A549 treated with dexamethasone at 1 μM for 4 hours (cell line): ENCODE measurements at places on chromosomes 7 and 10. TPM values are rescaled to one million over a fixed set of nuclear protein-coding genes. Genes with fewer than 3 reads are reported as not detected.

The SLC26A5 gene
- total RNA-seq: not detected in 5 replicates

The MRC1 gene
- total RNA-seq: 0.01 to 0.04 TPM (median 0.02 TPM) in 4 of 5 replicates, not detected in the other

The NPC1L1 gene
- total RNA-seq: 0.06 to 0.12 TPM (median 0.09 TPM) in 5 replicates

The GATA3 gene
- total RNA-seq: 3.3 to 5.3 TPM (median 4.8 TPM) in 5 replicates

The PILRA gene
- 3.0 to 5.8 TPM (median 5.0 TPM) in 5 replicates for total RNA-seq

The ITIH5 gene
- 0.04 to 0.14 TPM (median 0.08 TPM) in 5 replicates for total RNA-seq

The MSMB gene
- total RNA-seq: 0.46 TPM in 1 of 5 replicates, not detected in the others

The NXPH1 gene
- not detected in 5 replicates for total RNA-seq
